ENCODE measurements at places on chromosomes 7 and 10. TPM values are rescaled to one million over a fixed set of nuclear protein-coding genes. Genes with fewer than 3 reads are reported as not detected.

Gene GRID2IP
- total RNA-seq = 0.15 TPM

Gene OGDHL
- not detected for total RNA-seq

DNA sequence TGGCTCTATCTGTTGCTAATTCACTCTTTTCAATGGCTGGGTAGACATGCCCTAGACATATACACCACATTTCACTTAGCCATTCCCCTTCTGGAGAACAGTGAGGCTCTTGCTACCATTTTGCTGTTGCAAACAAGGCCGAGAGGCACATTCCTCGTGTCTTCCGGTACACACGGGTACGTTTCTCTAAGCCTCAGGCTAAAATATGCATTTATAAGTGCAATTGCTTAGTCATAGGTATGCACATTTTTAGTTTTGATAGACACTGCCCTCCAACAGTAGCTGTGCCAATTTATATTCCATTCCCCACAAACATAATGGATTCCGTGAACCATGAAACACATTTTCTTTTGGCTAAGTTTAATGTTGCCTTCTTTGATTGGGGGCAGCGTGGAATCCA is 13.2 kb downstream of the CHAT start:
- DNase-seq = no peak
- H3K27ac ChIP-seq = no peak overlapping the region
- no peaks in the 10 kb centered on the region for H3K36me3 ChIP-seq
- no peak overlapping the region for H3K4me3 ChIP-seq

DNA sequence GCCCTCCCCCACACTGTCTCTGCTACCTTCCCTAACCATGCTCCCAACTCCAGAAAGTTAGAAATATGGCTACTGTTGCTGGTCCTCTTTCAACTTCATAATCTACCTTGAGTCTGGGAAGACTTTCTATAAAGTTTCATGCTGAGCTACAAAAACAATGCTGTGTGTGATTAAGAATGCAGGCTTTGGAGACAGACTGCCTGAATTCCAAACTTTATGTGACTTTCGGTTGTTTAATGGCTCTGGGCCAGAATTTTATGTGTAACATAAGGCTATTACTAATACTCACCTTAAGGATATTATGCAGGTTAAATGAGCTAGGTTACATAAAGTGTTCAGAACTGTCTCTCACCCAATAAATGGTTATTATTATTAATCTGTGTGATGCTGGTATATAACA is 19.1 kb downstream of the BET1 start:
- DNase-seq = no peak
- no peaks in the 10 kb centered on the region for H3K27me3 ChIP-seq
- H3K36me3 ChIP-seq = no peaks in the 10 kb centered on the region
- H3K4me1 ChIP-seq = no peaks in the 10 kb centered on the region
- no peak overlapping the region for H3K4me3 ChIP-seq

- DNase-seq = no peak
- no peak overlapping the region for H3K27ac ChIP-seq
- no peaks in the 10 kb centered on the region for H3K36me3 ChIP-seq
Observed at GRCh38 chr10:90588222-90588621, 269.6 kb downstream of the HTR7 start.

- DNase-seq = no peak
- no peak overlapping the region for H3K27ac ChIP-seq
- H3K4me3 ChIP-seq = no peak overlapping the region
- no peaks in the 10 kb centered on the region for H3K36me3 ChIP-seq
- H3K4me1 ChIP-seq = no peaks in the 10 kb centered on the region
Observed at GRCh38 chr7:34342387-34342786, 315.6 kb upstream of the NPSR1 start.

DNA sequence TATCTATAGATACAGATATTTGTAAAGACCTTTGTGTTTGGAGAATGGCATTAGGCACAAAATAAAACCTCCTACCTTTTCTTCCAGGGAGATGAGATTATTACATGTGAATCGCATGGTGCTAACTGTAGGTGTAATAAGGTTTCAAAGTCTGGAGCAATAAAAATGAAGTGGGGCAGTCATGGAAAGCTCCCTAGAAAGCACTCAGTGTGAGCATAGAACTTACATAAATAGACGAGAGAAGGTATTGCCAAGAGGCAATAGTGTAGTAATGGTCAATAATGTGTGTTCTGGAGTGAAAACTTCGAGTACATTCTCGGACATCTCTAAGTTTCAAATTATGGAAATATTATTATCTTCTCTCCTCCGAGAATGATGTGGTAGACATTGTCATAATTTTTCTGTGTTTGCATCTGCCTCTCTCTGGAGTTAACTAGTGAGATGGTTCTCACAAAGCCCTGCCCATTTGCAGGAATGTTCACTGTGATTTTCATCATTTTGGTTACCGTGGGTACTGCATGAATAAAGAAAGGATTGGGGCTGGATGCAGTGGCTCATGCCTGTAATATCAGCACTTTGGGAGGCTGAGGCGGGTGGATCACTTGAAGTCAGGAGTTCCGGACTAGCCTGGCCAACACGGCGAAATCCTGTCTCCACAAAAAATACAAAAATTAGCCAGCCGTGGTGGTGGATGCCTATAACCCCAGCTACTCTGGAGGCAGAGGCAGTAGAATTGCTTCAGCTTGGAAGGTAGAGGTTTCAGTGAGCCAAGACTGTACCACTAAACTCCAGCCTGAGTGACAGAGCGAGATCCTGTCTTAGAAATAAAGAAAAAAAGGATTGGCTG is 10.6 kb downstream of the VIM start:
- no peak overlapping the region for H3K4me3 ChIP-seq
- H3K27me3 ChIP-seq = no peaks in the 10 kb centered on the region

DNA sequence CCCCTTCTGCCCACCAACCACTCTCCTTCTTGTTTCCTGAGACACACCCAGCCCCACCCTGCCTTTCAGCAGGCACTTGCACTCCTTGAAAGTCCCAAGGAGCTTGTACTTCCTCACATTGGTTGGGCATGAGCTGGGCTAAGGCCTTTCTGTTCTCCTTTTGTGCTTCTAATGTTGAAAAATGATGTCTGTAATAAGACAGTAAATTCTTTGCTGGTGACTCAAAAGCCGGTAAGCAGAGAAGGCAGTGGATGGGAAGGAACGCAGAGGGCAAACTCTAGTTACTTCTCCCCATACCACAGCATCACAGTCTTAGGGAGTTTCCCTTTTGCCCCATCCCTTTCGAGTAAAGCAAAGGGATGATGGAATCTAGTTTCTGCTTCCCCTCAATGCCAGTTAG is 185.6 kb downstream of the PLXNA4 start:
- no peak for DNase-seq
- no peaks in the 10 kb centered on the region for H3K36me3 ChIP-seq
- H3K27me3 ChIP-seq = no peaks in the 10 kb centered on the region
- no peaks in the 10 kb centered on the region for H3K4me1 ChIP-seq
- no peak overlapping the region for H3K27ac ChIP-seq

GRCh38 chr7:120394595-120394994 is 121.6 kb downstream of the KCND2 start:
- no peak overlapping the region for H3K4me3 ChIP-seq
- H3K36me3 ChIP-seq = no peaks in the 10 kb centered on the region
- no peak overlapping the region for H3K27ac ChIP-seq
- no peaks in the 10 kb centered on the region for H3K4me1 ChIP-seq
- no peak for DNase-seq

Measured in CD4-positive, CD25-positive, alpha-beta regulatory T cell (primary cell).